ENCODE measurements at places on chromosomes 7 and 10.

DNA sequence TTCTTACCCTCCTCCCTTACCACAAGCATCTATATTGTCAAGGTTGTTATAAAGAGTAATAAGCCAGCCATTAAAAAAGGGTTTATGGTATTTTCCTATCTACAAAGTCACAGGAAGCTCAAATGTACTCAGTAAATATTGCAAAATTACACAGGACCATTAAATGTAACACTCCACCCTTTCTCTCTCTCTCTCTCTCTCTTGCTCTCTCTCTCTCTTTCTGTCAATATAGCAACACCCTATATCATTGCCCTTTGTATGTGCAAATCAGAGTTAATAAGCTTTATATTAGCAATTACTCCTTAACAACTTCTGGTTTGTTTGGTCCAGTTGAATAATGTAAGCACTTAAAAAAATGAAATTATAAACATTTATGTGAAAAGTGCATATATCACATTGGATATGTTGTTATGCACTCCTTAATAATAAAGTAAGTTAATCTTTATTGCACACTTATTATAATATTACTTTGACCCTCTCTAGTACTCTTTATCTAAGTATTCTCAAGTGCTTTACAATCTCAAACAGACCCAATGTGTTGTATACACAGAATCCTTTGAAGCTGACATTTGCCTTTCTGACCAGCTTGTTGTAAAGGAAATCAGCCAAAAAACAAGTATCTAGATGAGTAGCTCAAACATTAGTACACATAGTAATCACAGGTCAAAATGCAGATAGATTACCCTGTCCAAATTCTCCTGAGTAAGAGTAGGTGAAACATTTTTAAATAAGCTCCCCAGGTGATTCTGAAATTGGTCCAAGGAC lies 93.2 kb downstream of the CFTR start:
- DNase-seq = no peak

DNA sequence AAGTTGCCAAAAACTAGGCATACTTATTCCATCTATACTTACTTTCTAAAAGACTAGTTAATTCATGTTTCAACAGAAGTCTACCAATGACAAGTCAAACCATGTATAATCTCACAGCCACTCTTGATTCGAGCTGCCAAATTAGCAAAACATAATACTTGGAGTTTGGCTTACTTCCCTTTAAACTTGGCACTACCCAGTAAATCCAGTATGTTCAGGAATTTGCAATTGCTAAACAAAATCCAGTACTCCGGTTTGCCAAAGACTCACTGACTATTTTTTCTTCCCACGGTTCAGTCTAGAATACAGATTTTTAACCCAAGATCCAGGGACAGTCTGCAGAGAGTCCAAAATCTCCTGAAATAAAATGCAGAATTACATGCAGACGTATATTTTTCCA lies 4.6 kb downstream of the OAT start:
- no peak for DNase-seq

GRCh38 chr10:2933519-2933918 lies 133.8 kb upstream of the PFKP start:
- DNase-seq = no peak

- no peak for DNase-seq
Measured at GRCh38 chr7:122307228-122307621, 2.7 kb upstream of the FEZF1 start.

DNA sequence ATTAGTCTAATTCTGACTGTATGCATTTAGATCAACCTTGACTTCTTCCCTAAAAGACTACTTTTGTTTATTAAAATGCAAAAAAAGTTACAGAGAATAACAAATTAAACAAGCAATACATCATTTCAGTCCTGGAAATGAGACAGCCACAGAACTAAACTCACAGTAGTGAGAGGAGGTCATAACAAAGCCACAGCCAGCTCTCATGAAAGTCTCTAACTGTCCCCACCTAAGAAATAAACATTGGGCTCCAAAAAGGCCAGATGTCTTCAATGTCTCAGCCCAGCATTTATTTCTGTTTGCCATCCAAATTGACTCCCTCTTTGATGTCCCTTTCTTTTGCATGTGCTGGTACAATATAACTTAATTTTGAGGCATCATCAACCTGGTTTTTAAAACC lies 74.4 kb downstream of the NHLRC2 start:
- DNase-seq = no peak

- no peak for DNase-seq
Measured at GRCh38 chr10:117365612-117366011, 9.6 kb downstream of the PDZD8 start.

- DNase-seq = no peak
Measured at GRCh38 chr7:121178869-121179497, 149.8 kb upstream of the WNT16 start.

- DNase-seq = no peak
Measured at GRCh38 chr7:112082306-112082705, 123.9 kb downstream of the DOCK4 start.

- DNase-seq = no peak
Measured at GRCh38 chr10:46306516-46307184, 19.9 kb downstream of the ANTXRL start.
